ENCODE measurements at places on chromosomes 5 and 9.
A peak's percentile ranks its signal among the peaks of the same experiment; 100 is the strongest.

DNA sequence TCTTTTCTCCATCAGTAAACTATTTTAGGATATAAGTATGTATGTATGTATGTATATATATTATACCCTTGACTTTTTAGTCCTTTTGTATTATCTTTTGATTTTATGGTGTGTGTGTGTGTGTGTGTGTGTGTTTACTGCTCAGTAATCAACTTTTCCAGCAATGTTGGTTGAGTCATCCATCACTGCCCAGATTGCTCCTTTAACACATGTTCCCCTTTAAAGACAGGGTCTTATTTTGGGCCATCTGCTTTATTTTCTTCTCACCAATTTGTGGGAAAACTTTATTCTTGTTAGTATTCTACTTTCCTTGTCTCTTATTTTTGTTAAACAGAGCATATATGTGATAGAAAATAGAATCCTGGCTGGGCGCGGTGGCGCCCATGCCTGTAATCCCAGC, 28.1 kb downstream of the ANKRD33B start:
- DNase-seq, result no peak

DNA sequence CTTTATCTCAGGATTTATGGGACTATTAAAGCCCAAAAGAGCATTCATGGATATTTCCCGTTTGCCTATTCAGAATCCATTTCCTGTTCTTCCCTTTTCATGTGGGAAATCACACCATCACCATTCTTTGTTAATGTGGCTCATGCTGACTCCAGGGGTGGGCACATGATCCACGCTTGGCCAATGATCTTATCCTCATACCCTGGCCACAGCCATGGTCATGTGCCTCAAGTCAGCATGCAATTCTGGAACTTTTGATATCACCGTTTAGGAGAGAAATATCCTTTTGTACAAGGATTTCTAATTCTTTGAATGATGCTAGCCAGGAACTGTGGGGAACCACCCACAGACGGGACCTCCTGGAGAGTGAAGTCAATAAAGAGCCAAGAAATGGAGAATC, 272.2 kb downstream of the PRELID2 start:
- no peak for DNase-seq

GRCh38 chr9:116907989-116908388, 220.9 kb downstream of the TRIM32 start:
- DNase-seq, result no peak

GRCh38 chr9:135307300-135307699, 172.3 kb upstream of the PPP1R26 start:
- DNase-seq, result no peak

DNA sequence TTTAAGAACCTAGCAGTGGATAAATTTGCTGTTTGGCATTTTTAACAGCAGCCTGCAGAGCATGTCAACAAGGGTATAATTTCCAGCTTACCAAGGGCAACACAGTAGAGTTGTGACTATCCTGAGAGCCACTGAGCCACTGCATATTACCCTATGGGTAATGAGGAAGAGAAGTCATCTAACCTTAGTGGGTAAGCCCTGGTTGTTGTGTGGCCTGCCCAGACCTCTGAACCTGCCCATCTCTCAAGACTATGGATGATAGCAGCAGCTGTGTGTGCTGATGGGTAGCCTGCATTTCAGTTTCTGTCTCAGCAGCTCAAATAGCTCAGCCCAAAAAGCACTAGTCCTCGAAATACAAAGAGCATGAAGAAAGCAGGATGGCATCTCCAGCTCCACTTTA, 56.1 kb upstream of the PIP5K1B start:
- DNase-seq, result no peak

DNA sequence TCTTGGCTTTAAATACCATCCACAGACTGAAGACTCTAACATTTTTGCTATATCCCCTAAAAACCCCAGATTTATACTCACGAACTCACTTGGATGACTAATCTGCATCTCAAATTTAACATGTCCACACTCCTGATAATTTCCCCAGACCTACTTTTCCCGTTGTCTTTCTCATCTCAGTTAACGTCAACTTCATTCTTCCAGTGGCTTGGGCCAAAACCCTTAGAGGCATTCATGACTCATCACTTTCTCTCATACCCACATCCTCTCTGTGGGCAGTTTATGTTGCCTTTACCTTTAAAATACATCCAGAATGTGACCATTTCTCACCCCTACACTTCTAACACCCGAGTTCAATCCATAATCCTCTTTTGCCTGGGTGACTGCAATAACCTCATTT, 96.7 kb downstream of the EDIL3 start:
- DNase-seq, result peak; percentile 78

DNA sequence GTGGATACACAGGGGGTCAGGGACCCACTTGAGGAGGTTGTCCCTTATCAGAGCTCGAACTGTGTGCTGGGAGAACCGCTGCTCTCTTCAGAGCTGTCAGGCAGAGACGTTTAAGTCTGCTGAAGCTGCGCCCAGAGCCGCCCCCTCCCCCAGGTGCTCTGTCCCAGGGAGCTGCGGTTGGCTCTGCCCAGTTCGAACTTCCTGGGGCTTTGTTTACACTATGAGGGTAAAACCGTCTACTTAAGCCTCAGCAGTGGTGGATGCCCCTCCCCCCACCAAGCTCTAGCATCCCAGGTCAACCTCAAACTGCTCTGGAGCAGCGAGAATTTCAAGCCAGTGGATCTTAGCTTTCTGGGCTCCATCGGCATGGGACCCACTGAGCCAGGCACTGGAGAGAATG, 15.9 kb downstream of the SRD5A1 start:
- DNase-seq, result no peak

- no peak for DNase-seq
These were observed 106.5 kb upstream of the MSX2 start for GRCh38 chr5:174617910-174618309.

- DNase-seq, result no peak
These were observed 33.9 kb upstream of the BRD3 start for GRCh38 chr9:134101623-134102149.

GRCh38 chr9:37149666-37150308, 29.4 kb downstream of the ZCCHC7 start:
- no peak for DNase-seq

DNA sequence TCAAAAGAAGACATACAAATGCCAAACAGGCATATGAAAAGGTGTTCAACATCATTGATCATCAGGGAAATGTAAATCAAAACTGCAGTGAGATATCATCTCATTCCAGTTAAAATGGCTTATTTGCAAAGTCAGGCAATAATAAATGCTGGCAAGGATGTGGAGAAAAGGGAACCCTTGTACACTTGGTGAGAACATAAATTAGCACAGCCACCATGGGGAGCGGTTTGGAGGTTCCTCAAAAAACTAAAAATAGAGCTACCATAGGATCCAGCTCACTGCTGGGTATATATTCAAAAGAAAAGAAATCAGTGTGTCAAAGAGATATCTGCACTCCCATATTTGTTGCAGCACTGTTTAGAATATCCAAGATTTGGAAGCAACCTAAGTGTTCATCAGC, 50.3 kb downstream of the AP3S1 start:
- no peak for DNase-seq

DNA sequence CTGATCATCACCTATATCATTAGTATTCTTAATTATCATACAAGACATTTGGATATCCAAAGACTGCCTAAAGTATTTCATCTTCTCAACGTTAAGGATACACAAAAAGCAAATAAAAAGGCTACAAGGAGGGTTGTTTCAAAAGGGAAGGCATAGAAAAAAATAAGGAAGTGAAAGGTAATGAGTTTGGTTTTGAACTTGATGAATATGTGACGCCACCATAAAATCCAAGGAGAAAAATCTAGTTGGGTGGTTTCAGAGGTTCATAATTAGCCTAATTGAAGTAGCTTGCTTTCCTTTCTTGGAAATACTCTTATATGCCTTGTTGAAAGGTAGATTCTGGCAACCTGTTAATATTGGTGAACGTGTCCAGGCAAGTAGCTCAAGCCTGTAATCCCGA, 96.1 kb upstream of the SGCD start:
- DNase-seq, result no peak

- no peak for DNase-seq
These were observed 39.4 kb downstream of the CTNNAL1 start for GRCh38 chr9:108973895-108974294.

- DNase-seq, result no peak
These were observed 155.5 kb downstream of the PDE4D start for GRCh38 chr5:59738024-59738423.

All from RCC 7860 (cell line).